Stimulated activated CD8-positive, alpha-beta memory T cell treated with anti-CD3 and anti-CD28 coated beads, Interleukin-7, amount 100 ng/mL, for 4 hours (primary cell): ENCODE measurements at places on chromosomes 2 and 18.
A peak's percentile ranks its signal among the peaks of the same experiment; 100 is the strongest.

- DNase-seq: no peak
Observed at GRCh38 chr18:49001587-49001986, 50.8 kb upstream of the SMAD7 start.

DNA sequence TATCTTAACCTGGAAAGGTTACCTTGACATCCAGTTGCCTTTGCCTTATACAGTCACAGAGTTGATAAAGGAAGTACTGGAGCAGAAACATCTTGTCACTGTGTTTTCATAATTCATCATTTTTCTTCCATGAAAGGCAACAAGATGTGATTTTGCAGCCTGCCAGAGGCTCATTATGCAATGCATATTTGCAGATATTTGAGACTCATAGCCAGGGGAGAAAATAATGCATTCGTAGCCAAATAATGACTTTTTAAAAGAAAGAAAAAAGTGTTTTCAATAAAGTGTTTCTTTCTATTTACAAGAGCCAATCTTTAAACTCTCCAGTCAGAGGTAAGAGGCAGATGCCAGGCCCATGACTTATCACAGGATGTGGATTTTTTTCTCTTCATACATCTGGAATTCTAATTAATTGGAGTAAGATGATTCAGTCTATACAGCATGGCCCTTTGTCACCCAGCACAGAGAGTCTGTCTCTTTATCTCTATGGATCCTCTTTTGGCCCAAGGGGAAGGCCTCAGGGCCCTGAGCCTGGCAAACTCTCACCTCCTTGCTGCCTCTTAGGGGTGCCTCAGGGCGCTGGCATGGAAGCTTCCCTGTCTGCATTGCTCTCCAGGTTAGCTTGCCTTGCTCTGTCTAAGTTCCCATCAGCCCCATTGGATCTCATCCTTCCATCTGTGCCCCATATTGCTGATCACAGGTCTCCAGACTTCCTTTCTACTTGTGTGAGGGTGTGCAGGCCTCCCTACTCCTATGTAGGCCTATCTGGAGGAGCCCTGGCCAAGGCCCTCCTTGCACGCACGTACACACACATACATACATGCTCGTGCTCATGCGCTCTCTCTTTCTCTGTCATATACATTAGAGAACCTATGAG is 247.7 kb downstream of the TPGS2 start:
- no peak for DNase-seq

GRCh38 chr2:138239902-138240491 is 261.6 kb upstream of the SPOPL start:
- no peak for DNase-seq

DNA sequence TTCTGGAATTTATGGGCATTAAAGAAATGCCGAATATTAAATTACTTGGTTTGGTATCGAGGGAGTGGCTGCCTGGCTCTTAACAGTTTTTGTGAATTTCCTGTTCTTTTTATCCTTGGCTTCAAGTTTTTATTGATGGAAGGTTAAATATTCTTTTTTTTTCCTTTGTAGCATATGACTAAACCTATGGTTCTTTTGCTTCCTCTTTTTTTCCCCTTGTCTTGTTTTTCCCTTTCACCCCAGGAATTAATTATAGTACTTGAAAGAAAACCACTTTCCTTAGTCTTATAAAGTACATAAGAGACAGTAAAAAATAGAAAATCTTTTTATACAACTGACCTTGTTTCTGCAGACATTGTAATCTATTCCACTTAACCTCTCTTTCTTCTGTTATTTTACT is 42.4 kb downstream of the MGAT5 start:
- no peak for DNase-seq

GRCh38 chr2:127106457-127106990 is 430 bp downstream of the BIN1 start:
- DNase-seq: no peak

- DNase-seq: no peak
Observed at GRCh38 chr2:239882781-239883180, 142.4 kb downstream of the NDUFA10 start.

- no peak for DNase-seq
Observed at GRCh38 chr2:15112216-15112615, 448.9 kb downstream of the NBAS start.

- no peak for DNase-seq
Observed at GRCh38 chr18:54888933-54889332, 60.7 kb downstream of the RAB27B start.

GRCh38 chr2:11980809-11981208 is 234.4 kb downstream of the LPIN1 start:
- DNase-seq: no peak

- no peak for DNase-seq
Observed at GRCh38 chr18:25674183-25674582, 322.2 kb upstream of the ZNF521 start.

GRCh38 chr18:61167902-61168301 is 165.3 kb upstream of the CDH20 start:
- no peak for DNase-seq

GRCh38 chr2:50591642-50592041 is 440.3 kb downstream of the NRXN1 start:
- no peak for DNase-seq

- no peak for DNase-seq
Observed at GRCh38 chr2:201985728-201986462, 47.8 kb upstream of the FZD7 start.

DNA sequence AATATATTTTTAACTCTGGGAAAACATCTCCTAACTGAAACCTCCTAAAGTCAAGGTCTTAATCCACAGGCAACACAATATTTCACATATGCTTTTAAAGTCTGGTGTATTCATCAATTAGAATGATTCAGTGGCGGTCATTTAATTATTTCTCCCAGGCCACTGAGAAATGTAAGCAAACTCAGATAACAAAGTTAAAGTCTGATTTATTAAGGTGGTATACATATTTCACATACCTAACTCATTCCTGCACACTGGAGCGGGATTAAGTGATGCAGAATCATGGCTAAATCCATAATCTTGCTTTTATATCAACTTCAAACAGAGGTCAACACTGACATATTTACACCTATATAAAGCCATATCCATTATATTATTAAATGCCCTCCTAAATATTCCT is 43.7 kb downstream of the FRZB start:
- no peak for DNase-seq

- no peak for DNase-seq
Observed at GRCh38 chr2:173762221-173762620, 203.0 kb downstream of the SP3 start.

- DNase-seq: no peak
Observed at GRCh38 chr2:69089266-69089665, 76.3 kb downstream of the ANTXR1 start.

- no peak for DNase-seq
Observed at GRCh38 chr2:205836477-205837221, 154.3 kb downstream of the NRP2 start.

DNA sequence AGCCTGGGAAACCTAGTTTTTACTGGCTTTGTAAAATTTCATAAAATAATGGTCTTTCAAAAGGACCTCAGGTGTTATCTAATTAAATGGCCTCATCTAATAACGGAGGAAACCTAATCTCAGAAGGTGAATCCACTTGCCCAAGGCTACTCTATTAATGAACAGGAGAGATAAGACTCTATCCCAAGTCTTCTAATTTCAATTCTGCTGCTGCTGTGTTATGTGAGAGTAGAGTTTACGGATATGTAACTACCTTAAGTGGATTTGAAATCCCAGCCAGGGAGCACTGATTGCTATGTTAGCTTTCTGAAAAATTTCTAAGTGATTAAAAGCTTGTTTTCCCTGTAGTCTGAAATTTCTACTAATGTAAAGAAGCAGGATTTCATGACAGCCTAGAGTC is 17.2 kb upstream of the ADCY3 start:
- DNase-seq: no peak

- peak; percentile 5 for DNase-seq
Observed at GRCh38 chr2:172931918-172932520, 143.6 kb upstream of the MAP3K20 start.
